ENCODE measurements at places on chromosomes 16 and 17.

- no peak for DNase-seq
Measured at GRCh38 chr16:58651965-58652348, 22.3 kb upstream of the CNOT1 start.

- no peak for DNase-seq
Measured at GRCh38 chr17:57633236-57633635, 111.9 kb downstream of the CCDC182 start.

DNA sequence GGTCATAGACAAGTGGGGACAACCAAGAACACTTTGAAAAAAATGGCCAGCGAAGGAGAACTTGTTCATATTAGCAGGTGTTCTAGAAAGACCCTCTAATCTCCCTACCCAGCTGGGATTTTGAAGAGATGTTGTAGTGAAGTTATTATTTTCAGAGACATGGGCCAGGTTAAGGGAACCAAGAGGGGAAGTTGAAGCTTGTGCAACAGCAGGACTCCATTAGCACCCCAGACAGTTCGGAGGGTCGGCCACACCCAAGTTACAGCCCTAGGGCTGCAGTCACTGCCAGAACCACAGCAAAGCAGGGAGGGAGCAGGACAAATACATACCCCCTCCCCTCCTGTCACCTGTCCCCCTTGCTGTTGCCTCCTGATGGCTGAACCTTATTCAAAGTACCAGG is 42.3 kb downstream of the WSB1 start:
- DNase-seq, result no peak

- no peak for DNase-seq
Measured at GRCh38 chr17:72514891-72515290, 394.1 kb downstream of the SOX9 start.

GRCh38 chr17:80761110-80761871 is 216.7 kb downstream of the RPTOR start:
- no peak for DNase-seq

- no peak for DNase-seq
Measured at GRCh38 chr17:50905460-50905803, 39.3 kb upstream of the TOB1 start.

DNA sequence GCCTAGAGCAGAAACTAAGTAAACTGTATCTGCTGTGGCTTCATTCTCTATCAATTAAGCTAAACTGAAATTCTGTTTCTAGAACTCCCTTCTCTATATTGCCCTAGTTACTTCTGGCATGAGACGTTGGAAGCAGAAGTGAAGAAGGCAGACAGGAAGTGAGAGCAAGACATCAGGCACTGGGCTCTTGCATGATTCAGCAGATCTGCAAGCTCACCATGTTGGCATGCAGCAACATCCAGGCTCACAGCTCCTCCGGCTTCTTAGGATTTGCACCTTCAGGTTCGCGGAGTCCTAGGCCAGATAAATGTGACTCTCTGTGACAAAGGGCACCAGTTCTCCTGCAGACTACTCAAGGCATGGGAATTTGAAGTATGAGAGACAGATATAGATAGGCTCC is 148.3 kb downstream of the CDH8 start:
- DNase-seq, result peak; percentile 72

DNA sequence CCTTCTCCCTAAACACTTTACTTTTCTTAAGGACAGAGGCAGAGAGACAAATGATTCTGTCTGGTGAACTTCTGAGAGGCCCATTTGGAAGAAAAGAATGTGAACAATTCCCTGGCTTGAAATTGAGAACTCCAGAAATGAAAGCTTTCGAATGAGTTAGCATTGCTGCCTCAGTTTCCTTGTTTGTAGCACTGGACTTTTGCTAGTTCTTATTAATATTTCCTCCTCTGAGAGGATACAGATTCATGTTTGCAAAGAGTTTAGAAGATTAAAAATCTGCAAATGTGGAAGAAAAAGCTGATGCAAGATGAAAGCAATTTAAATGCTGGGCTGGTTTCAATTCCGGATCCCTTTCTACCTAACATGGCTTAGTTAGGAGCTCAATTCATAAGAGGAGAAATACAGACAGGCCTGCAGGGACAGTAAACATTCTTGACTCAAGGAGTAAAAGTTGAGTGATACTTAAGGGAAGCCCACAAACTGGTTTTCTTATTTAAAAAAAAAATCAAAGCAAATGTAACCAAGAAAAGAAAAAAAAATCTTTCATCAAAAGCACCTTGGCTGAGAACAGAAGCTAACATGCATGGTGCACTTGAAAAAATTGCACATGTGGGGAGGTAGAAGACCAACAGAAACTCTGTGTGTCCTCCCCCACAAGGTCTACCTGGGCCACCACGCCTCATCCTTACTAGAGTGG is 27.1 kb downstream of the HNF1B start:
- DNase-seq, result no peak

DNA sequence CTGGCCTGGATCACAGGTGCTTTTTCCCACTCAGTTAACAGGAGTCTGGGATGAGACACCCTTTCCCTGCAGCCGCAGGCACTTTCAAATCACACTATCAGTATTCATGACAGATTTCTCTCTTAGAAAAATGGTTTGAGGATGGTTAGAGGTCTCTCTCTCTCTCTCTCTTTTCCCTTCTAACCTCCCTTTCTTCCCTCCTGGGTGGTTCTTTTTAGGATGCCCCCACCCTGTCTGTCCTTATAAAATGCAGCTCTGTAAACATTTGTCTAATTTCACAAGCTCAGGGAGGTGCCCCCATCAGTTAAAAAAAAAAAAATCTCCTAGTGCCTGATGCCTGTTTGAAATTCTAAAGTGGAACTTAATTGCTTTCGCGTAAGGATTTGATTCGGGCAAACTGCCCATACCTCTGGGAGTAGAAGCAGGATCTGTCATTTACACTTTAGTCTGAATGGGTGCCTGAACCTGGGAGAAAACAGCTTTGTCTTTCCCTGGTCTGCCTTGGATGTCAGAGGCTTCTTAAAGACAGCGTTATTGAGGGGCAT is 158.8 kb downstream of the CCDC182 start:
- no peak for DNase-seq

DNA sequence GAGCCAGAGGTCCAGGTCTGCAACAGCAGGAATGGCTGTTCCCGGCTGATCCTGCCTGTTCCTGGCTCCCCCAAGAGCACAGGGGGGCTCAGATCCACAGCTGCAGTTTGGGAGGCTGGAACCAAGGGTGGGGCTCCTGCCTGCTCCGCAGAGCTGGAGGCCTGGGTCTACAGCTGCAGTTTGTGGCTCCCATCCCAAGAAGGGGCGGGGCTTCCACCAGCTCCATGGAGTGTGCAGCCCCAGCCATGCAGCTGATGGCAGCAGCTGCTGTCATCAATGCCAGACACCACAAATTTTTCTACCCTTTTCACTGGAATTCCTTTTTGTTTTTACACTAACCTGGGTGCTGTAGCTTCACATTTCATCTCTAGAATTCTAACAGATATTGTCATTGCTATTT is 135.4 kb upstream of the KIF2B start:
- DNase-seq, result no peak

Data from GF-D8 (cell line).